ENCODE measurements at places on chromosomes 12 and 14.
A peak's percentile ranks its signal among the peaks of the same experiment; 100 is the strongest.

DNA sequence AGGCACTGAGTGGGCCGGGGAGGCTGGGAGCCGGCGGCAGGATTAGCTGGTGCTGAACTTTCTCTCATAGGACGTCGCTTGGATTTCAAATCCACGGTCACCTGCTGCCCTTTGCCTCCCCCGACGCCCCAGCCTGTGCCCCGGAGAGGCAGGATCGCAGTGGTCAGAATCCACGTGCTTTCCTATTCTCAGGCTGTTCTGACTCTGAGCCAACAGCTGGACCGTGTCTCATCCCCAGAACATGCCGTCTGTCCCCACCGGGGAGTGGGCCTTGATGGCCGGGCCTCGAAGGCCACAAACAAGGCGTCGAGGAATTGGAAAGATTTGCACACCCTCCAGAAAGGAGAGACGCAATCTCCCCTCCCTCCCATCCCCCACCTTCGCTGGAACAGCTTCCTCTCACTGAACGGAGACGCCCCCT, 18.5 kb upstream of the MLXIP start:
- DNase-seq: no peak

DNA sequence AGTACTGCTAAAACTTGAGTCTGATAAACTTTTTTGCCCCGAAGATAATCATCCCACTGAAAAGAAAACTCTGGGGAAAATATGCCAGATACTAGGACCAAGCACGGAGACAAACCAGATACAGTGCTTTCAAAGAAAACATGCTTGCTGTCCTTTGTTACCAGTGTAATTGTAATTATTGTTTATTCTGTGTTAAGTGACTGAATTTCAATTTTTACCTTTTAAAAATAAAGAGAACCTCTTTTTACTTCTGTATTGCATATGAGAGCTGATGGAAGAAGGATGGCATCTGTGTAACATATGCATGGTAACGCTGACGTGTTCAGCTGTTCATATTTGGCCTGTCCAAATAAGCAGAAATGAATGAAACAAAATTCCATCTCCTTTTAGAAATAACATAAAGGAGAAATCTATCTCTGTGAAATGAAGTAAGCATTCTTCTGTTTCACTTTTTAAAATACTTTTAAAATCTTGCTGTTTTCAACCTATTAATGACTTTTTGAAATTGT, 22.5 kb downstream of the SLC35E3 start:
- DNase-seq: no peak

- no peak for DNase-seq
Observed at GRCh38 chr12:13404631-13405473, 208.3 kb downstream of the EMP1 start.

- DNase-seq: no peak
Observed at GRCh38 chr12:5102261-5102789, 58.6 kb downstream of the KCNA5 start.

GRCh38 chr14:104040539-104040938, 45.0 kb upstream of the ASPG start:
- no peak for DNase-seq

GRCh38 chr12:94766397-94766796, 116.0 kb upstream of the TMCC3 start:
- no peak for DNase-seq

DNA sequence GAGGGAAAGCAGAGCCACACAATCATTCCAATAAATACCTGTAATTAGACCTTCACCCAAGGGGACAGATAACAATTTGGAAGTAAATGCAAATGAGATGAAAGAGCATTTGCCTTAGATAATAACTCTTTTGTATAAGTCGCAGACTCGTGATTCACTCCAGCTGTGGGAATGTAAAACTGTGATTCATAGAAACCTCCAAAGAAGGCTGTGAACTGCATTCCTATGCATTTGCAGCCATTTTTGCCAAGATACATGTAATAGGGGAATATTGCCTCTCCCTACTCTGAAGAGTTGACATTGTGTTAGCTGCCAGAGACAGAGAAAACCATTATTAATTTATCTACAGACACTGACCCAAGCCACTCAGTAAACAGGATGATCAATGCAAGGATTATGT, 181.9 kb upstream of the ARHGAP5 start:
- no peak for DNase-seq

DNA sequence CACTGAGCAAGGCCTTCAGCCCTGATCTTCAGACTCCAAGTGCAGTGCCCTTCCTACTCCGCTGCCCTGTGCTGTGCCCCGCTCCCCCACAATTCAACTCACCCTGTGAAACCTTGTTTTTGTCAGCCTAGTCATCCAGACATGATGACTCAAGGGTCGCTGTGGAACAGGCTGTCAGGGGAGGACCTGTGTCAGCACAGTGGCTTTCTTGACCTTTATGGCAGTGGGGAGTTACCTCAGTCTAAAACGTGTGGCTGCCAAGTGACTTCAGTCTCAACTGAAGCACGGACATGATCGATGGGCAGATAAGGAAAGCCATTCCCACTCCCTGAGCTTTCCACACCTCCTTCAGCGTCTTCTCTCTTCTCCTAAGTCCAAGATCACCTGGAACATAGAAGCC, 16.3 kb upstream of the FLVCR2 start:
- DNase-seq: no peak

- DNase-seq: no peak
Observed at GRCh38 chr12:17159506-17160300, 553.7 kb upstream of the LMO3 start.

DNA sequence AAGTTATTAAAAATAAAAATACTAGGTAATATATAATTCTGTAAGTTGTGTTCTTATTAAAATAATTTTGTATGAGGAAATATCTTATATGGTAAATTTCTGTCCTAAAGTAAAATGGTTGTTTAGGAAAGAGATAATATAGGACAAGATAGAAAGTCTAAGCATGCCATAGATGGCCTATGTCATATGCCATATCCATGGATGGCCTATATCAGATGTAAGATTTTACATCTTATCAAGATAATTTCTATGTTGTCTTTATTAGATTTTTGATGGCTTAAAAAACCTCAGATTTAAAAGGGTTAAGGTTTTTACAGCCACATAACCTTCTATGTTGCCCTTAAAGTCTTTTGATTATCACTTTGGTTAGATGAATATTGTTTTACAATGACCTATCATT, 52.6 kb downstream of the CATSPERB start:
- no peak for DNase-seq

DNA sequence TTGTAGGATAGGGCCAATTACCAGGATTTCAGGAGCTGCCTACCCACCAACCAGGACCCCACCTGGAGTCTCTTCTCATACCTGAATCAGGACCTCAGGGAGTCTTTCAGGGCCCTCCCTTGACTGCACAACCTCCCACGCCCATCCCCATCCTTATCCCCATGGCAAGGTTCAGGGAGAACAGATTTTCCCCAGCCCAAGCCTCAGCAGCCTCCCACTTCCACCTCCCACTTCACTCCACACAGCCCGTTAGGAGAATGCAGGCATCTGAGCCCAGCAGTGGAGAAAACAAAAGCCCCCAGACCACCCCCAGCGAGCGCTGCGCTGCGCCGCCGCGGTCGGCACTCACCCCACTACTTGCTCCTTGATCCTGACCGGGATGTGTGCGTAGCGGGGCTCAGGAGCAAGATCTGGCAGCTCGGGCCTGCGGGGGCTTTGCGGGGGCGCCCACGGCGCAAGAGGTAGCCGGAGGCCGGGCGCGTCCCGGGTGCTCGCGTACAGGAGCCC, 1.4 kb downstream of the B4GALNT1 start:
- no peak for DNase-seq

DNA sequence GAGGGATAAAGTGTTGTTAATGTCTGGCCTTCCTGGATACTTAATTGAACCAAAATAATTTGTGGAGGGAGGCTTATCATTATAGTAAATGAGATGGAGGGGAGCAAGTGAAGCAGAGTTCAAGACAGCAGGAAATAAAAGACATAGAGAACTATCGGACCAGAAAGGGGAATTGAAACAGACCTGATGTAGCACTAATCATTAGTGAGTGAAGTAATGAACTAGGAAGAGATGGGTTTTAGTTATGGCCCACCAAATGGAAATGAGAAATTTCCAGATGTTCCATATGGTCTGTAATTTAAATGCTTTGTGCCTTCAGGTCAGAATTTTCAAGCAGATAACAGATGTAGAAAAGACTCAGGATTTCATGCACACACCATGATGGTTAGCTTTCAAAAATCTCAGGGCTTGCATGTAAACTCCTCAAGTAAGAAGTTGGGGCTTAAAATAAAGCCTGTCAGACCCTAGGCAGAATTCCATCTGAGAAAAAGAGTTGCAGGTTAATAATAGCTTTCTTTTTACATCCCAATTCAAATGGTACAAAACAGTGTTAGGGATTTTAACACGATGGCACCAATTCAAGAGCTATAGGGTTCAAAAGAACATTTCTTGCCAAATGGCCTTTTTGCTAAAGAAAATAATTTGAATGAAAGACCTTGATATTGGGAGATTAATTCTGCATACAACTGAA, 355.8 kb downstream of the FSCB start:
- no peak for DNase-seq

- DNase-seq: no peak
Observed at GRCh38 chr14:70045844-70046535, 142.8 kb downstream of the SLC8A3 start.

GRCh38 chr12:124450376-124450750, 117.0 kb downstream of the NCOR2 start:
- no peak for DNase-seq

DNA sequence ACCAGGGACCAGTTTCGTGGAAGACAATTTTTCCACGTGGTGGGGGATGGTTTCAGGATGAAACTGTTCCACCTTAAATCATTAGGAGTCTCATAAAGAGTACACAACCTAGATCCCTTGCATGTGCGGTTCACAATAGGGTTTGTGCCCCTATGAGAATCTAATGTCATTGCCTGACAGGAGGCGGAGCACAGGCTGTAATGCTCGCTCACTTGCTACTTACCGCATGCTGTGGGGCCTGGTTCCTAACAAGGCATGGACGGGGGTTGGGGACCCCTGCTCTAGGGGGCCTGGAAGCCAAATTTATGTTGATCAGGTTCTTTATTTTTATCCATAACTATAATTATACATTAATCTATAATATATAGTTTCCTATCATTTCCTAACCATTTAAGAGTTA, 315.3 kb downstream of the MED13L start:
- DNase-seq: no peak

DNA sequence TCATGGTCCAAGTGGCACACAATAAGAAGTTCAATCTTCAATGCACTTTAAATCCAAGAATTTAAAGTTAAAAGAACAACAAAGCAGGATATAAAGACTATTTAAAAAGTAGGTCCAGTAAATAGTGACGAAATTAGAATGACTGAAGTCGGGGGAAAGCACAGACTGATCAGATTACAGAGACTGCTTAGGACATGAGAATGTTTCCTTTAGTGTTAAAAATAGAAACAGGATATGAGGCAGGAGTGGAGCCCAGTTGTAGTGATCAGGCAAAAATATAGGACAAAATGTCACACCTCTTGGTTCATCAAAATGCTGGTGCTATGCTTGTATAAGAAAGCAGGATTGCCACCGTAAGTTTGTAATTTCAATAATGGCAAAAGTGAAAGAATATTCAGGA, 52.2 kb upstream of the CD163 start:
- DNase-seq: no peak

- peak; percentile 0 for DNase-seq
Observed at GRCh38 chr12:22529281-22530060, 14.9 kb downstream of the C2CD5 start.

DNA sequence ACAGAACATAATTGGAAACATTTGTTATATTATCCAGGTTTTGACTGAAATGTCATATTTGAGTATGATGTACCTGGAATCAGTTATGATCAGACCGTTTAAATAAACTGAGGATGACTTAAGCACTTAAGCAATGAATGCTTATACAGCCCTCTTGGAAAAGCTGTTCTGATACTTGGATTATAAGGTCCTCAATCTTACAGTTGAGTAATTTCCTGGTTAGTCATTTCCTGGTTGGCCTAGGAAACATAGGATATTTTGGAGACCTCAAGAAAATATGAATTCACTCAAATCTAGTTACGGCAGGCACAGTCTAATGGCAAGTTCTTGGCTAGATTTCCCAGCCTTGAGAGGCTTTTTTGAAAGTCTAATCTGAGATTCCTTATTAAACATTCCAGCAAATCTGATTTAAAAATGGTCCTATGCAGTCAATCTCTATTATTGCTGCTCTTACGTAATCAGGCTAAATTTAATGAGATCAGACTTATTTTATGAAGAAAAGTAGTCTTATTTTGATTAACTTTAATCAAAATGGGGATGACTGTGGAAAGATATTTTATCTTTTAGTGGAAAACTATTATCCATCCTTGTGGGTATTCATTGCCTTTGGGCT, 447.2 kb downstream of the SNAPC1 start:
- no peak for DNase-seq

- DNase-seq: no peak
Observed at GRCh38 chr12:99959549-99960170, 25.1 kb downstream of the ANKS1B start.

DNA sequence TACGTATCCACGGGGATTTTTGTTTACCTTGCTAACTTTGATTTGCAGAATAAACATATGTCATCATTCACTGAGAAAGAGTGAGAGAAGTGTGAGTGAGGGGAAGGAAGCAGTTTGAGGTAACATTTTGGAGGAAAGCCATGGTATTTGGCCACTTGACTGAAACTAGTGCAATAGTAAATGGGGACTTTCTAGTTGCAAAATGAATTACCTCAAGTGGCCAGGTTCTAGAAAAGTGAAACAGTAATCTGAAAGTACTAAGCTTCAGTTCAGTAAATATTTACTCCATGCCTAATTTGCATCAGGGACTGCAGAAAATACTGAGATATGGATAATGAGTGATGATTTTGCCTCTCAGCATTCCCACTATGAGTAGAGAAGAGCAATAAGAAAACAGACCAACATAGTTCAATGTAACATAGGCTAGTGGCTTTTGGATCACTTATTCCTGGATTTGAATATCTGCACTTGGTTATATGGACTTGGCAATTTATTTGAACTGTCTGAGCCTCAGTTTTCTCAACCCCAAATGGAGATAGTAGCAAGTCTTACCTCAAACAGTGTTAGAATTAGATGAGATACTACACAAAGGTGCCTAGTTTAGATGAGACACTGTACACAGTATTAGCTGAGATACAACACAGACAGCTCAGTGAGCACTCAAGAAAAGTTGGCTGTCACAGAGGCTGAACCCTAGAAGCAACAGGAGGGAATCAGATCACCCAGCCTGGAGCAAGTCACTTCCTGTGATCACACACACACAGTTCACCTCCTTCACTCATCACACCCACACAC, 439.1 kb downstream of the NPAS3 start:
- DNase-seq: no peak

DNA sequence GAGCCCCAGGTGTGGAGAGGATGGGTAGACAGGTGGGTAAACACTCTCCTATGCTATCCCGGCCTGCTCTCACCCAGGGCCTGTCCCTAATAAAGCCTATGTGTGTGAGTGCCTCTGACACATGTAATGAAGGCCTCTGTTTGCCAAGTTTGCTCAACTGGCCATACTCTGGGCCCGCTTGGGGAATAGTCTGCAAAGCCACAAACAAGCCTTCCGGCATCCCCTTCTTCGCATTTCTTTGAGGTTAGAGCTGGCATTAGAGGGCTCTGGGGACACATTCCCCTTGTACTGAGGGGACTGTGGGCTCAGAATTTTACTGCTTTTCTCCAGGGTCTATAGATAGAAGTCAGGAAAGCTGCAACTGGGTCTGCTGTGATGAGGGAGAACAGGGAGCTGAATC, 240.5 kb downstream of the C12orf75 start:
- DNase-seq: no peak
